Caki2 (cell line): ENCODE measurements at places on chromosomes 5 and 9.
A peak's percentile ranks its signal among the peaks of the same experiment; 100 is the strongest.

- peak; percentile 61 for DNase-seq
These were observed 163.5 kb upstream of the ADRA1B start for GRCh38 chr5:159752622-159753275.

- no peak for DNase-seq
These were observed 95.7 kb downstream of the LPAR1 start for GRCh38 chr9:110942522-110942921.

- DNase-seq = no peak
These were observed 43.6 kb upstream of the CLK4 start for GRCh38 chr5:178670351-178670885.

DNA sequence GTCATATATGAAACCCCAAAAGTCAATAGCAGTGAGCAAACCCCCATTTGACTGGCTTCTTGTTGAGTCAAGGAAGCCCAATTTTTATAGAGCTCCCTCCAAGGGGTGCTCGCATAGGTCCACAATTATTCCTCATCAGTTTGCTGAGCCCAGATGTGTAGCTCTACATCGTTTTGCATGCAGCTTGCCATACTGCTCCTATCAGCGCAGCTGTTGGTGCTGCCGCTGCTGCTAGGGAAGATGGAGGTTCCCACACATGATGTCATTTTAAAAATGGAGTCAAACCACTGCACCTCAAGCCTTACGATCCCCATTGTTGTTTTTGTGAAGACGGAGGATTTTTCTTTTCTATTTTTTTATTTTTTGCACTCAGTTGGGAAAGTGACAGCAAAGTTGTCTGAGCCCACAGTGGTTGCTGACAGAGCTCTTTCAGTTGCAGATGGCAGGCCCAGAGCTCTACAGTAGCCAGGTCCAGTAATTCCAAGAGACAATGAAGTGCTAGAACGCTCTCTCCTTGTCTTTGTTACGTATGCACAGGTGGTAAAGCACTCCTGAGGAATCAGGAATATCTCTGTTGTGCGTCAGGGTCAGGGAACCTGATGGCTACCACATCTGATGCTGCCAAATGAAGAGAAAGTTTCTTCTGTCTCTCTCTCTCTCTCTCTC is 23.2 kb upstream of the C5orf63 start:
- no peak for DNase-seq

DNA sequence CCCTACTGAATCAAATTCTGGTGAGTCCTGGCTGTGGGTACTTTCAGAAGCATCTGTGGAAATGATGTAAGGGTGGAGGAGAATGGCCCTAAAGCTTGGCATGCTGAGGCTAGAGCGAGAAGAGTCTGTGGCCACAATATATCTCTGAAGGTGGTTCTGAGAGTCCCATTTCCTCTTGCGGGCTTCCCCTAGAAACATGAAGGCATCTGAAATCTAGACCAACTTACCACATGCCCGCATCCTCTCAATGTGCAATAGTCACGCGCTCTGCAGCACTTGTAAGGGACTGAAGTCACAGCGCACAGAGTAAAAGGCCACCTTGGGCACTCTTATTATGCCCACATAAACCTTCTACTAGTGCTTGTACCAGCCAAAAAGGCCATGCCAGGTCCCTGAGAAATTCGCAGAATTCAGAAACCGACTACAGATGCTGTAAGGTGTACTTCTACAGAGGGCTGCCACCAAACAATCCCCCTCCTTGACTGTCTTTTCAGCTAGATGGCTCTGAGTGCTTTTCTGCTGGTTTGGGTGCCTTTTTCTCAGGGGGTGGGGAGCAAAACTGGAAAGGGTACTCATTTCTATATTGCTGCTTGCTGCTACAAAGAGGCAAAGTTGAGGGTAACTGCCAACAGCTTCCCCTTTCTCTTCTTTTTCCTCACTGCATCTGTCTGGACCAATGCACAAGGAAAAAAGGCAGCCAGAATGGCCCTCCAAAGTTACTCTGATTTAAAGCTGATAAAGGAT is 107.3 kb downstream of the ZDHHC21 start:
- no peak for DNase-seq

DNA sequence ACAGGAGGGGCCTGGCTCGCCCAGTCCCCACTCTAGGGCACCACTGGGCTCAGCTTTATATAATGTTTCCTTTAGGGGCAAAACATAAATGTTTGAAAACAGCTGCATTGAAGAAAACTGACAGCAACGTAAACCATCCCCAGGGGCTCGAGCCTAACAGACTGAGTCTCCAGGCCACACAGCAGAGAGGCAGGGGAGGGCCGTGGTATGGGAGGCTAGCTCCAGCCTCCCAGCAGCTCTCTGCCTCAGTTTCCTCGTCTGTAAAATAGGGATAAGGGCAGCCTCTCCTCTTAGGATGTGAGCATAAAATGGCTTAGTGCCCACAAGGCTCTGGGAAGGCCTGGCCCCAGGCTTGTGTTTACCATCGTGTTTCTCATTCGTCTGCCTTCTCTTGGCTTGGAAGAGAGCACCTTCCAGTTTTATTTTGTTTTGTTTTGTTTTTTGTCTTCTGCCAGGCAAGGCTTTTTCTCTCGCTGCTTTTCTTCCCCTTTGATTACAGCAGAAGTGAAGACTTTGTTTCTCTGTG is 2.7 kb downstream of the ANKRD33B start:
- DNase-seq = no peak

- no peak for DNase-seq
These were observed 499.1 kb downstream of the CDK5RAP2 start for GRCh38 chr9:120080849-120081248.

DNA sequence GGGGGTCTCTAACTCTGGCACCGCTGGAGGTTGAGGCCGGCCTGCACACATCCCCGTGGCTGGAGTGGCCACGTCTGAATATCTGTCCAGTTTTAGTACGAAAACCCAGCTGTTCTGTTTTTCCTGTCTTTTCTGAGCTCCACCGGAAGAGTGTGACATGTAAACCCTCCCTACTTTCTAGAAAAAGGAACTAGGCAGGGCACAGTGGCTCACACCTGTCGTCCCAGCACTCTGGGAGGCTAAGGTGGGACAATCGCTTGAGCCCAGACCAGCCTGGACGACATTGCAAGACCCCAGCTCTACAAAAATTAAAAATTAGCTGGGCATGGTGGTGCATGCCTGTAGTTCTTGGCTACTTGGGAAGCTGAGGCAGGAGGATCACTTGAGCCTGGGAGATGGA is 8.2 kb upstream of the PHYKPL start:
- DNase-seq = no peak

- DNase-seq = no peak
These were observed 652.9 kb downstream of the SEMA5A start for GRCh38 chr5:8892926-8893325.

DNA sequence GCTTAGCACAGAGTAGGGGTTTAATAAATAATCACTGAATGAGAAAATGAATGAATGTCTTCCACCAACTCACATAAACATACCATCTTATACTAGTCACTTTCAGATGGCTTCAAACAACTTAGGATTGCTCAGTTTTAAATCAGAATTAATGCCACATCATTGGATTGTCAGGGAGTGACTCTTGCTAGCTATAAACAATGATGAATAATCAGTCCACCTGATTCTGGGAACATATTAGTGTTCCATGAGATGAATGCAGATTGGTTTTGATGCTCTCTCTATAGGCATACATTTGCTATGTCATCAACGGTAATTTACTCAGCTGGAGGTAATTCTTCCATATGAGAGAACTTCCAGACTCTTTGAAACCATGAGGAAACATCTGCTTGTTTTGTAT is 97.4 kb downstream of the CDH9 start:
- no peak for DNase-seq

DNA sequence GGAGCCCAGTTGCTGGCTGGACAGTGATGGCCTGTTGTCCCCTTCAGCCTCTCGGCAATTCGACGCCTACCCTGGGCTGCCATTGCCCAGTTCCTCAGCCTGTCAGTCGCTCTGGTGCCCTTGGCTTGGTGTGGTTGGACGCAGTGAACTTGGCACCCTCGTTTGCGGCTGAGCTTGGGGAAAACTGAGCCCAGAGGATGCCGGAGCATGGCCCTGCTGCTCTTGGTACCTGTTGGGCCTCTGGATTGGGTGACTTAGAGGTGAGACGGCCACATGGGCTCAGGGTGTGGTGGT is 16.5 kb downstream of the WNK2 start:
- DNase-seq = no peak
